CD14-positive monocyte (primary cell): ENCODE measurements at places on chromosomes 11 and 22. TPM values are rescaled to one million over a fixed set of nuclear protein-coding genes. Genes with fewer than 3 reads are reported as not detected.

DNA sequence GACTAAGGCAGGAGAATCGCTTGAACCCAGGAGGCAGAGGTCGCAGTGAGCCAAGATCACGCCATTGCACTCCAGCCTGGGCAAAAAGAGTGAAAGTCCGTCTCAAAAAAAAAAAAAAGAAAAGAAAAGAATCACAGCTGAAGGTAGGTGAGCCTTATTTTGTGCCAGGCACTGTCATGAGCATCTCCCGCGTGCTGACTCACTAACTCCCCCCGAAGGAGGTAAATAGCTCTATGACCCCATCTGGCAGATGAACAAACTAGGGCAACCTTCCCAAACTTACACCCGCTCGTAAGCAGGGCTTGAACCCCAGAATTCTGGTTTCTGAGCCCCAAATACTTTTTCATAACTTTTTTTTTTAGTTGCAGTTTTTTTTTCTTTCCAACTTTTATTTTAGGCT, 60.3 kb downstream of the ANO1 start:
- H3K4me1 ChIP-seq: no peaks in the 10 kb centered on the region
- H3K36me3 ChIP-seq: no peaks in the 10 kb centered on the region
- DNase-seq: no peak
- H3K27ac ChIP-seq: no peak overlapping the region

DNA sequence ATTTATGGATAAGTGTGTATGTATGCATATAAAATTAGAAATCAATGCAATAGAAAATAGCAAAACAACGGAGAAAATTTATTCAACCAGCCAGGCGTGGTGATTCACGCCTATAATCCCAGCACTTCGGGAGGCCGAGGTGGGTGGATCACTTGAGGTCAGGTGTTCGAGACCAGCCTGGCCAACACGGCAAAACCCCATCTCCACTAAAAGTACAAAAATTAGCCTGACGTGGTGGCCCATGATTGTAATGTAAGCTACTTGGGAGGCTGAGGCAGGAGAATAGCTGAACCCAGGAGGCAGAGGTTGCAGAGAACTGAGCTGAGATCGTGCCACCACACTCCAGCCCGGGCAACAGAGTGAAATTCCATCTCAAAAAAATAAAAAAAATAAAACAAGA, 5.5 kb downstream of the KRTAP5-6 start:
- no peaks in the 10 kb centered on the region for H3K36me3 ChIP-seq
- no peaks in the 10 kb centered on the region for H3K4me1 ChIP-seq
- H3K27ac ChIP-seq: no peak overlapping the region
- DNase-seq: no peak

DNA sequence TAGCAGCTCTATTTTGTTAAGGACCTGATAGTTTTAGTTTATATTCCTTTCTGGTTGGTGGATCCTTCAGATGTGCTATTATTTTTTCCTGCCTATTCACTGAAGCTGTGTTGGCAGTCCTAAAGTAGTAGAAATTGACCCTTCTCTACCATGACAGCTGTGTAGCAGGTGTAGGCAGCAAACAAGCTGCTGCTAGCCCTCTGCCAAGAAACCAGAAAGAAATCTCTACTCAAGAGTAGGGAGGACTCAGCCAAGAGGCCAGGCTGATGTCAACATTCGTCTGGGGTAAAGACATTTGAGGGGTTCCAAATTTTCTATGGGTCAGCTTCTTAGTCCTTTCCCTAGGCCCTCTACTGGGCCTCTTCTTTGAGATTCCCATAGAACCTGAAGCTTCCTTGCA, 51.2 kb downstream of the CSTF3 start:
- H3K4me3 ChIP-seq: no peak overlapping the region
- no peak for DNase-seq
- H3K4me1 ChIP-seq: no peaks in the 10 kb centered on the region
- peaks cover 5% of the 10 kb centered on the region for H3K36me3 ChIP-seq

DNA sequence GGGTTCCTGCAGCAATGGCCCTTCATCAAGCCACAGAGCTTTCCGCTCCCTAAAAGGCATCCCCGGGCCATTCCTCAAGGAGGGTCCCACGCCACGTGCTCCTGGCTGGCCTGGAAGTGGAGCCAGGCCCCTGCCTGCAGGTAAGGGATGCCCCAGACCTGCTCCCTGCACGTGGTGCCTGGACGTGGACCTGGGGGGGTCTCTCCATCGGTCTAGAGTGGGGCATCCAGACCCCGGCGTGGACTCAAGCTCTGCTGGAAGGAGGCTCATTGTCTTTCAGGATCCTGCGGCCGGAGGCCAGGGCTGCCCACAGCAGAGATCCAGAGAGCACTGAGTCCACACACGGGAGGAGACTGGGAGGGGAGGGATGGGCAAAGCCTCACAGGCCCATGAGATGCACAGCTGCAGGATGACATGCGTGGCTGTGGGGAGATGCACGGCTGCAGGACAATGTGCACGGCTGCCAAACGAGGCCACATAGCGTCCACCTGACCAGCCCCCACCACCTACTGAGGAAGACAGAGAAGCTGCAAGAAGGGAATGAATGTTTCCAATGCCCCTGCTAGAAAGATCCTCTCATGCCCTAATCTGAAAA, 236.7 kb downstream of the BRD1 start:
- H3K36me3 ChIP-seq: peaks cover 9% of the 10 kb centered on the region
- no peak for DNase-seq
- H3K4me3 ChIP-seq: no peak overlapping the region

DNA sequence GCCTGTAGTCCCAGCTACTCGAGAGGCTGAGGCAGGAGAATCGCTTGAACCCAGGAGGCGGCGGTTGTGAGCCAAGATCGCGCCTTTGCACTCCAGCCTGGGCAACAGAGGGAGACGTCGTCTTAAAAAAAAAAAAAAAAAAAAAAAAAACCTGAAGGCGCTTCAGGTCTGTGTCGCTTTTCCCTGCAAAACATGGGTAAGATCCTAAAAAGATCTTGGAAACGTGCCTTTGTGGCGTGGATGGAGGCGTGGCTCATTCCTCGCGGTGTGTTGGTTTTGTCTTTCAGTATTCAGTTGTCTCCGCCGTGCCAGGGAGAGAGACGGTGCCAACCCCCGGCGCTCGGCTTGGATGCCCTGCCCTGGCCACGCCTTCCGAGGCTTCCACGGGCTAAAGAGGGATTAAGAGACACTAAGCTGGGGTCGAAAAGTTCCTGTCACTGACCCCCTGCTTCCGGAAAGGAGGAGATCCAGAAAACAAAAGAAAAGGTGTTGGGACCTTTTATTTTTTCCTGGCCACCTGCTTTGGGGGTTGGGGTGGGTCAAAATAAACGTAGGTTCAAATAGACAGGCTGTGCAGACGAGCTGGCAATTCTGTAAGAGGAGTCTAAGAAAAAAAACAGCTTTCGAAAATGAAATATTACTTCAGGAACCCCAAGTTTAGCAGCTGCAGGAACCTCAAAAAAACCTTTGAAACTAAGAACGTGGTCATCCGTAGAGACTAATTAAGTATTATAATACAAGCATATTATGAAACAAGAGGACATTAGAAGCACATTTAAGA, 1.1 kb upstream of the SLC35F2 start:
- H3K36me3 ChIP-seq: no peaks in the 10 kb centered on the region
- no peak overlapping the region for H3K27ac ChIP-seq
- H3K4me1 ChIP-seq: peaks cover 24% of the 10 kb centered on the region
- no peak for DNase-seq
- H3K4me3 ChIP-seq: peak overlapping the region; percentile 61

DNA sequence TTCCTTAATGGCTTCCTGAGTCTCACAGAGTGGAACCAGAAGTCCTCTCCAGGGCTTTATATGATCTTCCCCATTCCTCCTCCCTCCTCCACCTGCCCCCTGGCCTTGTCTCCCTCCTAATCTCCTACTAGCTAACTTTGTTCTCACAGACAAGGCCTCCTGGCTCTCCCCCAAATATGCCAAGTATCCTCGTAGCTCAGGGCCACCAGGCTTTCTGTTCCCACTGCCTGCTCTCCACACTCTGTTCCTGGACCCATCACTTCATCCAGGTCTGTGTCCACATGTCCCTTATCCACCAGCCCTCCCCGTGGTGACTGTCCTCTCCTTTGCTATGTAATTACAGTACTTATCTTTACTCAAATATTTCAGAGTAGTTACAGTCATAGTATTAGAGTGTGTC, 23.2 kb upstream of the LMO1 start:
- no peak for DNase-seq
- H3K4me3 ChIP-seq: no peak overlapping the region
- H3K27me3 ChIP-seq: peaks cover 10% of the 10 kb centered on the region
- H3K4me1 ChIP-seq: no peaks in the 10 kb centered on the region

DNA sequence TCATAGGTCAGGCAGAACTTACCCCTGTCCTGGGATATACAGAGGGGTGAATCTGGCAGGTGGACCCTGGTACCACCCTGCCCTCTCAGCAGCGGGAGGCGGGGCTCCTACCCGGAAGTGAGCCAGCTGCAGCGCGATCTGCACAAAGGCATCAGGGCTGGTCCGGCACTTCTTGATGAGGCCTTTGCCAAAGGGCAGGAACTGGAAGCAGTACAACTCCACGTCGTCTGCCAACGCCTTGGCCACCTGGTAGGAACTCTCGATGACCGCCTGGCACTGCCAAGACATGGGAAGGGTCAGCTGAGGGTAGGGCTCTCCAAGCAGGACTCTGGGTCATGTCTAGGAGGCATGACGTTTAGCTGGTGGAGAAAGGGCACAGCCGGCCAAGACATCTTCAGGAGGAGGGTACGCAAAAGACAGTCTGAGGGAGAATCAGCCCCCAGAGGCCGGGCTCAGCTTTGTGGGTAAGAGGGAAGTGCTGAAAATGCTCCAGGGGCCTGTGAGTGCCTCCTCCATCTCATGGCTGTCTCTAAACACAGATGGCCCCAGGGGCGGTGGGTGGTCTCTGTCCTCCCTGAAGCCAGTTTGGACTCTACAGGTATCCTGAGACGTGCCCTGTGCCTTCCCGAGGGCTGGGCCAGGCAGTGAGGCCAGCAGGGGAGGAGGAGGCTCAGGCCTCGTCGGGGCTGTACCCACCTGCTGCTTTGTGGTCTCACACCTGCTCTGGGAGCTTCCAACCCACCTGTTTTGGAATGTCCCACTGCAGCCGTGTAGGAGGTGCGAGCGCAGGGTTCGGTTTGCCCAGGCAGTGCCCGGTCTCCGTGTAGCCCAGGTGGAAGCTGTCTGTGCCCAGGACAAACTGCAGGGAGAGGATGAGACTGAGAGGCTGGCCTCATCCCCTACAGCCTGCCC, 6.7 kb downstream of the CPT1B start:
- H3K4me3 ChIP-seq: no peak overlapping the region
- peaks cover 70% of the 10 kb centered on the region for H3K36me3 ChIP-seq
- no peaks in the 10 kb centered on the region for H3K4me1 ChIP-seq
- no peaks in the 10 kb centered on the region for H3K27me3 ChIP-seq

- no peak for DNase-seq
- no peaks in the 10 kb centered on the region for H3K27me3 ChIP-seq
- H3K27ac ChIP-seq: peak within 1 kb of the TSS; percentile 78
- peaks cover 19% of the 10 kb centered on the region for H3K4me1 ChIP-seq
- H3K4me3 ChIP-seq: peak within 1 kb of the TSS; percentile 92
These were observed at the start of gene LMF2 for GRCh38 chr22:50507421-50507990. Gene LMF2 (minus strand): TSS chr22:50507702. CDS start chr22:50507675, 27 bp downstream.

- no peaks in the 10 kb centered on the region for H3K27me3 ChIP-seq
- no peak overlapping the region for H3K4me3 ChIP-seq
- H3K27ac ChIP-seq: no peak overlapping the region
- no peak for DNase-seq
These were observed 243.4 kb upstream of the POU2AF2 start for GRCh38 chr11:111001986-111002611.

DNA sequence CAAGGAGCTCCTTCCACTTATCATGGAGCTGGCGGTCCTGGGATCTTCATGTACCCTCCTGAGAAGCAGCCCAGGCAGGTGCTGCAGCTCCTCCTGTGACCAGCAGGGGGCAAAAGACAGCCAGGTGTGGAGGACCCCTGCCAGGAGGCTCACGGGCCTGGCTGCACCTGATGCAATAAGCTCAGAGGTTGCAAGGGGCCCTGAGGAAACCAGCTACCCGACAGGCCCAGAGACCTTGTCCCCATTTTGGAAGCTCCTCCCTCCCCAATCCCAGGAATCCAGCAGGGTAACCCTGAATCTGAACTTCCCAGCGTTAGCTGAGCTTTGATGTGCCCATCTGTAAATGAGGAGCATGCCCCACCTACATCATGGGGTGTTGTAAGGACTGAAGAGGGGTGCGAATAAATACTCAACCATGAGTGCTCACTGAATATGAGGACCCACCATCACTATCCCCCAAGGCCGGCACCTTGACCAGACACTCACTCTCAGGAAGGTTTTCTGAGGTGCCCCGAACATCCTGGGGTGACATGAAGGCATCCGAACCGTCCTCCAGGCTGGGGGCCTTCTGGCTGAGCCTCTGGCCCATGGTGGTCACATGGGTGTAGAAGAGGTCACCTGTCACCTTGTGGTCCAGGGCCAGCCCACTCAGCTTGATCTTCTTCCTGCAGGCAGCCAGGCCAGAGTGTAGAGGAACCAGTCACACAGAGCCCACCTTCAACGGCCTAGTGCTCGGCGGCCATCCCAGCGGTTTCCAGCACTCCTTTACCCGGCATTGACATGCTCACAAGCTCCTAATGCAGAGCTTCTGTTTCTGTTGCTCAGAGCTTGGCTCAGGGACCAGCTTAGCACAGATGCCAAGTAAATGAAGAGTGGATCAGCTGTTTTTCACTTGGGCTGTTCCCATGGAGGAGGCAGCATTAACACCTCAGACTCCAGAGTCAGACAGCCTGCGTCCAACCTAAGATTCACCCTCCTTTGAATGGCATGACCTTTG, 21.7 kb downstream of the SLC43A1 start:
- H3K36me3 ChIP-seq: peaks cover 43% of the 10 kb centered on the region
- H3K27ac ChIP-seq: no peak overlapping the region
- no peak for DNase-seq

- H3K27me3 ChIP-seq: no peaks in the 10 kb centered on the region
- DNase-seq: no peak
- H3K4me1 ChIP-seq: no peaks in the 10 kb centered on the region
- no peaks in the 10 kb centered on the region for H3K36me3 ChIP-seq
These were observed 1044.0 kb downstream of the DLG2 start for GRCh38 chr11:84583106-84583505.

DNA sequence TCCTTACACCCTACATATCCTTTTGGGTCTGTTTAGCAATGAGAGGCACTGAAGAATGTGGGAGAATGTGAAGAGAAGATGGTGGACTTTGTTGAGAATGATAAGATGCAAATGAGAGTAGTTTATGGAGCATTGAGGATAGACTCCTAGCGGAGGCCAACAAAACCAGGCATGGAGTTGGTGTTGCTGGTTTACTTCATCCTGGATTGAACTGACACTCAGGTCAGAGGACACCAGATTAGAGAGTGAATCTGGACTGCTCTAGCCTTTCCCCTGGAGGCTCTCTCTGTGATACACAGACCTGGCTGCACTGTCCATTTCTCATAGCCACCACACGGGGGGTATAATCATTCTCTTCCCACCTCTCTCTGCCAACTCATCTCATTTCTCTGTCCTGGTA, 98.7 kb downstream of the MICAL2 start:
- no peak for DNase-seq
- H3K27me3 ChIP-seq: no peaks in the 10 kb centered on the region
- no peaks in the 10 kb centered on the region for H3K4me1 ChIP-seq
- no peak overlapping the region for H3K27ac ChIP-seq
- no peak overlapping the region for H3K4me3 ChIP-seq

The LRRC4C gene
- not detected in 2 replicates for polyA plus RNA-seq

The EMSY gene
- 9.2 TPM for polyA plus RNA-seq
